DMS153 (cell line): ENCODE measurements at places on chromosomes 13 and 19.
A peak's percentile ranks its signal among the peaks of the same experiment; 100 is the strongest.

- DNase-seq, result no peak
These were observed 8.9 kb downstream of the KASH5 start for GRCh38 chr19:49396738-49397505.

GRCh38 chr19:48961051-48961649, 4.0 kb upstream of the FTL start:
- no peak for DNase-seq

DNA sequence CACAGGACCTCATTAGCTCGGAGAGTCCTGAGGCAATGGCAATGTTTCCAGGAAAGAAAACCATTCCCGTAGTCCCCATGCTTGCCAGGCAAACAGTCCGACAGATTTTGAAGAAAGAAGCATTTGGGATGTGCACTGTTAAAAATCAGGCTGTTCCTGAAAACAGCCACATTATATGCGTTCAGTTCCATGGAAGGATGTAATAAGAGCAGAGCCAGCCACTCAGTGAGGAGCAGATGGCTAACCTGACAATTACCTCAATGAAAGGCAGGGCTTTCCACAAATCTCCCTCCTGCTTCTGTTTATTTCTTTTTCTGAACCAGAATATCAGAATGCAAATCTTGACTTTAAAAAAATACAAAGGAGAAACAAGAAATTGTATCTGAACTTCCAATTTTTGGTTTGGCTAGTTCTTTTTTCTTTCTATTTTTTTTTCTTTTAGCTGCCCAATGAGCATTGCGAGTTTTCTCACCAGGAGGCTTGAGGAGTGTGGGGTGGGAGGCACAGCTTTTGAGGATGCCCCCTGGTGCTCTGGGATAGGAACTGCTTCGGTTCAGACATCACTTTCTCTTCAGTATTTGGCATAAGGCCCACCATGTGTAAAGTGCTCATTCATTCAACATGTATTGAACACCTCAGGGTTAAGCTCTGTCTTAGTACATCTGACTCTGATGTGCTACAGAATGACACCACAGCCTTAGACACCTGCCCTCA, 124.2 kb downstream of the TBC1D4 start:
- DNase-seq, result no peak

GRCh38 chr13:26412263-26412662, 145.2 kb upstream of the WASF3 start:
- DNase-seq, result no peak

- no peak for DNase-seq
These were observed 33.0 kb downstream of the CRYL1 start for GRCh38 chr13:20492641-20493040.

DNA sequence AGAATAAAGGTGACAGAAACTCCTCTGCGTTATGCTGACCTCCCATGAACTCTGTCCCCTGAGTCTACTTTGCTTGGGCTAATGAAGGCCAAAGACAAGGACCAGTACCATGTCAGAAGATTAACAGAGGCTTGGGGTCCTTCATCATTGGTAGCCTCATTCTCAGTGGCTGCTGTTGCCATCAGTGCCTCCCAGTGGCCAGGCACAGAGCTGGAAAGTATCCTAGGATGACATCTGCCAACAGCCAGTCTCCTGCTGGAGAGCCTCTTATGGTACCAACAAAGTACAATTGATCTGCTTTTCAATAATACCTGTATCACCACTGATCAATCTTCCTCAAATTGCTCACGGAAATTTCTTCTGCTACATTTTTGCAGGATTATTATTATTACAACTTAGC, 281.6 kb downstream of the DNAJC15 start:
- DNase-seq, result no peak

- DNase-seq, result peak; percentile 25
These were observed 13.3 kb downstream of the TNFRSF19 start for GRCh38 chr13:23583491-23583890.
